ENCODE measurements at places on chromosomes 16 and 17. TPM values are rescaled to one million over a fixed set of nuclear protein-coding genes. Genes with fewer than 3 reads are reported as not detected.

DNA sequence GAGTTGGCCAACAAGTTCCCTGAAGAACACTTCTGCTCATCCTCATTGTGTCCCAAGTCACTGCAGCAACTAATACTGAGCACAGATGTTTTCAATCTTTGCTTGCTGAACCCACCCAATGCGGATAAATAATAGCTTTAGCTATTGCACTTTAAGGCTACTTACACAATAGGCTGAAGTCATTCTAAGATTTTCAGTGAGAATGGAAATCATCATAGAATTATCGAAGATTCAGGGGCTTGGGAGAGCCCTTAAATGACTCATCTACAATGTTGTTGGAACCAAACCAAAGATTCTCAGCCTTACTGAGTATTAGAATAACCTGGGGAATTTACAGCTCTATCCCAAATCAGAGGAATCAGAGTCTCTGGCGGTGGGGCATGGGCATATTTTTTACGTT lies 51.2 kb downstream of the SYCE1L start:
- DNase-seq, result peak; percentile 49

DNA sequence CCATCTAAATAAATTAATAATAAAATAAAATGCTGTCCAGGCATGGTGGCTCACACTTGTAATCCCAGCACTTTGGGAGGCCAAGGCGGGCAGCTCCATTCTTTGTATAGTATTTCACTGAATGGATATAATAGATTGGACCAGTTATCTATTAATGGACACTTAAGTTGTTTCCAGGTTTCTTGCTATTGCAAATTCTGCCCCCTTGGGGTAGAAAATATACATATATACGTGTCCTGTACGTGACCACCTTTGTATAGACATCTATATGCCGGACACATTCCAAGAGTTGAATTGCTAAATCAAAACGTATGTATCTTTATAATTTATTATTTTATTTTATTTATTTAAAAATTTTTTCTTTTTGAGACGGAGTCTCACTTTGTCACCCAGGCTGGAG lies 3.9 kb upstream of the EXOC7 start:
- no peak for DNase-seq

Gene RHBDL1
- 1.4 TPM for polyA plus RNA-seq

Gene TPSG1
- not detected for polyA plus RNA-seq

Gene RNF43
- polyA plus RNA-seq, result not detected

DNA sequence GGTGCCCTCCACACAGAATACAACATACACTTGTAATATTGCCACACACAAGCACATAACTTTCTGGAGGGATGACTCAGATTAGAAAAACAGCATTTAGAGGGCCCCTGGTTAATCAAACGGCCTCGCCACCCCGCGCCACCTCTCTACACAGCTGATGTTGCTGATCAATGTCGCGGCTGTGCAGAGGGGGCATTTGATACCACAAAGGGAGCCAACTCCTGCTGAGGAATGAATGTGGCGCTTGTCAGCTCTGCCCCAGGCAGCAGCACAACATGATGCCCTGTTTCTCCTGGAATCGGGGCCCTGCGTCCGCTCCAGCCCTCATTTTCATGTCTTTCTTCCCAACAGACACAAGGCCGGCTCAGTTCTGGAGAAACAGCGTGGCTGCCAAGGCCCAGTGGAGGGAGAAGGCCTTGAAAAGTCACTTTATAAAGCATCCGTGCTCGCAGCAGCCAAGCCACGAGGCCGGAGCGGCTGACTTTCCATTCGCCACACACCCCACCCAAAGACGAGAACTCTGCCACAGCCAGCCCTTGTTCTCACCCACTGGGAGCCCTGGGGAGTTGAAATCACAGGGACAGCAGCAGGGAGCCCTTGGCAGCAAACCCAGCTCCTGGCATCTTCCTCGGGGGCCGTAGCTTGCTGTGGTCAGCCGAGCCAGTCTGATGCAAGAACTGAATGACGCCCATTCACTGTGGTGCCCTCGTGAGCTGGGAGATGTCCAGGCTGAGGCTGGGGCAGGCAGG lies 65.6 kb downstream of the XYLT1 start:
- DNase-seq, result peak; percentile 88

Gene CRISPLD2
- polyA plus RNA-seq, result 11.8 TPM

GRCh38 chr17:59028328-59028727 lies 78.4 kb downstream of the TRIM37 start:
- no peak for DNase-seq

GRCh38 chr17:60332574-60332973 lies 59.4 kb downstream of the USP32 start:
- DNase-seq, result no peak

- DNase-seq, result no peak
Observed at GRCh38 chr16:70163596-70163995, 10.0 kb upstream of the CLEC18C start.

- DNase-seq, result no peak
Observed at GRCh38 chr16:74785031-74785430, 10.4 kb upstream of the FA2H start.

GRCh38 chr17:2804912-2805311 lies 8.7 kb downstream of the RAP1GAP2 start:
- no peak for DNase-seq

GRCh38 chr17:39697961-39698360 lies 1.9 kb upstream of the ERBB2 start:
- DNase-seq, result no peak

GRCh38 chr17:34307110-34307509 lies 12.1 kb upstream of the CCL8 start:
- no peak for DNase-seq

DNA sequence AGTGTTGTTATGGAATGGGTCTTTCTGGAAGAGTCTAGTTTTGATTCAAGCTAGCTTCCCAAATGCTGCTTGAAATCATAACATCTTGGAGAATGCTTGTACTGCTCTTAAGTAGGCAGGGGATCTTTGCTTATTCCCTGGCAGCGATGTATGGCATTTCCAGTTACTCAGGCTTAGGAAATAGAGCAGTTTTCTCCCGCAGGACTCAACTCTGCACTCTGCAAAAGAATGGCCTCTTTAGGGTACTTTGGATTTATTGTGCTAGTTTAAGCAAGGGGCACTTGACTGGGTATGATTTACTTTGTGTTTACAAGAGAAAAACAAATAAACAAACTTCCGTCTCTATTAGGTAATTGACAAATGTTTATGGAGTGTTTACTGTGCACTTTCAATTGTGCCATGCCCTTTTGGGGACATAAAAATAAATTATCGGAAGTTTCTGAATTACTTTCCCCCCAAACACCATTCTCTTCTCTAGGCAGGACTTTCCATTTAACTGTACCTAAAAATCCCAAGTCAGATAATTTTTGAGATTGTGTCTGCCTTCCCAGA lies 164.0 kb downstream of the MAP2K6 start:
- DNase-seq, result no peak

GRCh38 chr17:77924757-77925336 lies 33.7 kb upstream of the TNRC6C start:
- peak; percentile 81 for DNase-seq

GRCh38 chr16:17026600-17027242 lies 444.0 kb downstream of the XYLT1 start:
- no peak for DNase-seq

DNA sequence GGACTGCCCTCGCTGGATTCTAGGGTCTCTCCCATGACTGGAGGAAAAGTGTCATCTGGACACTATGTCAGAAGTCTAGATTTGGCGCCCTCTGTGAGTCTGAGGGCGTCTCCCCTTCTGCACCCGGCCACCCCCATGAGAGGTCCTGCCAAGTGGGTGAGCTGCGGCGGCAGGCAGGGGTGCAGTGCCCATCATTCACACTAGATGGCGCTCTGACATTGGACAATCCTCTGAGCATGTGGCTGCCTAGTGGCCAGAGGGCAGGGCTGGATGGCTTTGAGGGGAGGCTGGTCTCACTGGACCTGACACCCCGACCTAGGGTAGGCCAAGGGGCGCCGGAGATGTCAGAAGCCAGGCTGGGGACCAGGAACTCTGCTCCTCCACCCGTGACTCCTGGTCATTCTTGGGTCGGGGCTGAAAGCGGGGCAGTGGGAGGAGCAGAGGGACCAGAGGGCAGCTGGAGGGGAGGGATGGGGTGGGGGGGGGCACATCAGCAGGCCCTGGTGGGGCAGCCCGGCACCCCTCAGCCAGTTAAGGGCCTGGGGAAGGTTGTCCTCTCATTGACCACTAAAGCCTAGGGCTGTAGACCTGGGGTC lies 28.0 kb downstream of the MRM1 start:
- DNase-seq, result peak; percentile 41

Gene OR3A2
- polyA plus RNA-seq, result not detected

Gene ASPA
- polyA plus RNA-seq, result 1.3 TPM

Gene NOS2
- not detected for polyA plus RNA-seq

Gene SMIM36
- not detected for polyA plus RNA-seq

DNA sequence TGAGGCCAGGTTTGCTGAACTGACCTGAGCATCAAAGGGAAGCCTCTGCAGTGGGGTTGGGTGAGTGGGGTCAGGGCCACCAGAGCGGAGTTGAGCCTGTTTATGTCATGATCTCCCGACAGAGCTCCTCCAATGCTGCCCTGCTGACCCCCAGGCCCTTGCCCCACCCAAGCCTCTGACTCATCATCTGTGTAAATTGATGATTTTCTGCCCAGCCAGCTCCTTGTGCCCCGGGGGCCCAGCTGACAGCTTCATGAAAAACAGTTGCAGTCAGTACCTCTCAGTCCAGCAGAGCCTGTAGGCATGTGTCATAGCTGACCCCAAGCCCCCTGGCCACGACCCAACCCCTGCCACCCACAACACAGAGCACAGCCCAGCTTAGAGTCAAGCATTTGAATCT lies 134.9 kb downstream of the CCT6B start:
- no peak for DNase-seq
